Stomach (tissue), 19 donors: ENCODE measurements at places on chromosomes 3 and 15.

- no peak for DNase-seq
Observed at GRCh38 chr15:88344786-88345185, 88.2 kb upstream of the NTRK3 start.

GRCh38 chr3:157786211-157786610, 283.0 kb upstream of the VEPH1 start:
- peak; percentile 52 for DNase-seq

GRCh38 chr3:148101061-148101460, 596.6 kb upstream of the AGTR1 start:
- no peak for DNase-seq

- no peak for DNase-seq
Observed at GRCh38 chr15:80265021-80265420, 13.0 kb upstream of the CTXND1 start.

GRCh38 chr3:29695643-29696198, 414.9 kb downstream of the RBMS3 start:
- no peak for DNase-seq

DNA sequence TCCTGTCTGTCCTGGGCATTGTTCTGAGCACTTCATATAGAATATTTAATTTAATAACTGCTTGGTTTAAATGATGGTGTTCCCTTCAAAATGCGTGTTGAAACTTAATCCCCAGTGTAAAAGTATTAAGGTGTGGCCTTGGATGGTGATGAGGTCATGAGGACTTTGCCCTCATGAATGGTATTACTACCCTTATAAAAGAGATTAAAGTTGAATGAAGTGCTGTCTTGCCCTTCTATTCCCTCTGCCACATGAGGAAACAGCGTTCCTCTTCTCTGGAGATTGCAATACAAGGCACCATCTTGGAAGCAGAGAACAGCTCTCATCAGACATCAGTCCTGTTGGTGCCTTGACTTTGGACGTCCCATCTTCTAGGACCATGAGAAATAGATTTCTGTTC, 374.4 kb downstream of the PTPRG start:
- DNase-seq, result no peak

DNA sequence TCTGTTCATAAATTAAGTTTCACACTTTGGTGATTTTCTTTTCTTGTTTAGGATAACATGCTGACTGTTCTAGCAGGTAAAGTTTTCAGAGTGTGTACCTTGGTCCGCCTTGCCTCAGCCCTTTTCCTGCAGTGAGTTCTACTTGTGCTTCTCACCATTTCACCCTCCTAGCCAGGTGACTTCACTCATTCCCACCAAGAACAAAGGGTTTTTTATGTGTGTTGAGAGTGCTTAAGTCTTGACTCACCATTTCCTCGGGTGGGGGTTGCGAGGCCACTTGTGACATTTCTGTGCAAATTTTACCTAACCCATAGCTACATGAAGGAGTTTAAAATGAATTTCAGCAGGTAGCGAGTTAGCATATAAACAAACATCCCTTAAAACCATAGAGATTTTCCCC, 81.4 kb downstream of the C3orf38 start:
- no peak for DNase-seq

DNA sequence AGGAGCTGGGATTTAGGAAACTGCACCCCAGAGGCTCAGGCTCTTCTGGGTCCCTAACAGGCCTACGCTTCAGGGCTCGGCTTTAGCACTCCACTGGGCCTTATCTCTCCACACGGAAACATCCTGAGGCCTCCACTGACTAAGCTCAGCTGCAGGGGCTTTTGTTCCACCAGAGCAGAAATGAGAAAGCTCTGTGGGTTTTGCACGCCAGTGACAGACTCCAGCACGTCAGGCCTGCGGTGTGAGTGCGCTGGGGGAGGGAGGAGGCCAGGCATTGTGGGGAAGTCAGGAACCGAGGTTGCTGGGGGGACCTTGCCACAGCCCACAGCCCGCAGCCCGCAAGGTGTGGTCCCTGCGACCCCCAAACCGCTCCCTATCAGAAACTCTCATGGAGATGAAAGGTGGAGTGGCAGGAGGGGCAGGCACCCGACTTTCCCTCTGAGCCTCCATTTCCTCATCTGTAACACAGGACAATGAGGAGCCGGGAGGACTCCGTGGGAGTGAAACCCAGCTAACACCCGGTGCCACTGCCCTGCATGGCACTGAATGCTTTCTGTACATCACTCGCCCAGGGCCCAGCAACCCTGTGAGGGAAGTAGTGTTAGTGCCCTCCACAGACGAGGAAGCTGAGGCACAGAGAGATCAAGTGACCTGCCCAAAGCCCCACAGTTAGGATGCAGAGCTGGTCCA, 106.5 kb downstream of the TPRA1 start:
- no peak for DNase-seq

DNA sequence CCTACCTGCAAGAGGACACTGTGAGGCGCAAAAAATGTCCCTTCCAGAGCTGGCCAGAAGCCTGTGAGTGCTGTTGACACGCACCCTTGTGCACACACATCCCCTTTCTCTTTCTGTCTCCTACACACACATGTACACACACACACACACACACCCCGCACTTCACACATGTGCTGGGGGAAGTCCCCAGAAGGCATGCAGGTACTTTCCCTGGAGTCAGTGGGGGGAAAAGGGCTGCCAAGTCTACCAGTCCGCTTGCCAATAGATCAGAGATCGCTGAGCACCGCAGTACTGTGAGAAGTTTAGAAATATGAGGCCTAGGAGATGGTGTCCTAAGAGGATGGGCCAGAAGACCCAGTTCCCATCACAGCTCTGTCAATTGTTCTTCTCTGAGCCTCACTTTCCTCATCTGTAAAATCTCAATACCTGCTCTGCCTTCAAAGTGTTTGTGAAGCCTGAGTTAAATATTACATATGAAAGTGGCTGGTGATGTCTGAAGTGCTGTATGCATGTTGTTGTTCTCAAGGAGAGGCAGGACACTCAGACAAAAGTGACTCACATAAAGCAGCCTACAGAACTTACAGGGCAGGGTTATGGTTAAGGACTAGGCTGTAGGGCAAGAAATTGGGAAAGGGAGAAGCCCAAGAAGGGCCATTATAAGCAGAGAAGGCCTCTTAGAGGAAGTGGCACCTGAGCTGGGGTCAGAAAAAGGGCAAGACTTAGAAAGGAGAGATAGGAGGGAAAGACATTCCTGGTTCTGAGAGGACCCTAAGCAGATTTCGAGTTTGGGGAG, 6.8 kb downstream of the IL17RE start:
- DNase-seq, result no peak
